Activated naive CD8-positive, alpha-beta T cell treated with anti-CD3 and anti-CD28 coated beads, Interleukin-2, amount 50 U/mL, for 16 hours (primary cell): ENCODE measurements at places on chromosomes 7 and 10.

- DNase-seq: no peak
Observed at GRCh38 chr10:10208196-10208595, 809.5 kb upstream of the CELF2 start.

GRCh38 chr10:59896191-59896590 lies 10.2 kb downstream of the CCDC6 start:
- DNase-seq: no peak

DNA sequence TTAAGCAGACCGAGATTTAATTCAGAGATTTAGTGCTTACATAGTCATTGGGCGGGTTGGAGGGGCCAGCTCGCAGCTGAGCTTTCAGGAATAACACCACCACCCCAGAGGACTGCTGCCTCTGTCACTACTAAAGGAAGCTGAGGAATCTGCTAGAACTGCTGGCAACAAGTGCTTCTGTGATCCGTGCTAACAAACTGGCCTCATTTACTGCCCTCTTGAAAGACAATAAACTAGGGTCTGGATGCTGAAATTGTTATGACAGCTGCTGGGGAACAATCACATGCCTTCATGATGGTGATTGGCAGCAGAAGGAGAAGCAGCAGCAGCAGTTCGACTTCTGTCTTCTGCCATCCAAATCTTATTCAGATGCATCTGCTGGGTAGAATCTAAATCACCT lies 285.5 kb upstream of the TAC1 start:
- DNase-seq: no peak

GRCh38 chr7:36137258-36137657 lies 15.8 kb upstream of the EEPD1 start:
- no peak for DNase-seq

DNA sequence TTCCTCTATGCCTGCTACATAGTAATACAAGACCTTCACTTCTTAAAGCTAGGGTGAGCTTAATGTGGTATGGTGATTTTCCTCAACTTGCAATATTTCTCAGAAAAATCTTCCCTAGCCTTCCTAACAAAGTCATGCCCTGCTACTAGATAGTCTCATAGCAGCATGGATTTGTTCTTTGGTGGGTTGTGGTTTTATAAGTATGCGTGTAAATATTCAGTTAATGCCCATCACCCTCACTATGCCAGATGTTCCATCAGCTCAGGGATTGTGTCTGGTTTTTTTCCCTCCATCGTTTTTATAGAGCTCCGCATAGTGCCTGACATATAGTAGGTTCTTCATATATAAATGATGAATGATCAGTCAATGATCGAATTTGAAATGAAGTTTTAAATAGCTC lies 182.8 kb downstream of the CREB5 start:
- DNase-seq: no peak

GRCh38 chr7:158317238-158318205 lies 270.1 kb downstream of the PTPRN2 start:
- DNase-seq: no peak

- no peak for DNase-seq
Observed at GRCh38 chr10:3747248-3747960, 37.6 kb downstream of the KLF6 start.

- no peak for DNase-seq
Observed at GRCh38 chr10:69869291-69869961, 67.7 kb downstream of the COL13A1 start.

GRCh38 chr10:11245510-11245909 lies 227.8 kb downstream of the CELF2 start:
- no peak for DNase-seq

GRCh38 chr7:29641651-29642050 lies 78.0 kb downstream of the PRR15 start:
- no peak for DNase-seq

DNA sequence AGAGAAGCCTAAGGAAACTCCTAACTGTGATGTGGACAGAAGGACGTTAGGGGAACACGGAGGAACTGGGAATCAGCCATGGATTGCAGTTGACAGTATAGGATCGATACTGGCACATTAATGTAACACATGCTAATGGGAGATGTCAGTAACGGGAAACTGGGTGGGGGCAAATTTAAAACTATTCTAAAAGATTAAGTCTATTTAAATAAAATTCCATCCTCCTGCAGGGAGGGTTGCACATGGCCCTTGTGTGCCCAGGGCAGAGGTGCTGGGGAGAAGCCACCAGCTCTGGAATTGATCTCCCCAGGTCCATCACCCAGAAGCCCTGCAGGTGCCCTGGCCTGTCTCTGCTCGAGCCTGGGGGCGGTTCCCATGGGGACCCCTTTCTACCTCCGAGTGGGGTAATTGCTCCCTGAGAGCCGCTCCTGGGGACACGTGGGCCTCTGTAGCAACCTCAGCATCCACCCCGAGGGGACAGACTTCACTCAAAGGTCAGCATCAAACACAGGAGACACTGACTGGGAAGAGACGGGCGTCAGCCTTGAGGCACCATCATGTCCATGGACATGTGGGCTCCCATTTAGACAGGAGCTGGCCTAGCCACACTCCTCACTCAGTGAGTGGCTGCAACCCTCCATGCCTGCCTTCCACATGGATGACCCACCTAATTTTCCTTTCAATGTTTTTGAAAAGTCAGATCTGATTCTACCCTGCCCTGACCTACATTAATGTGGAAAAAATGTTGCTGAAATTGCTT lies 21.1 kb downstream of the SCART1 start:
- no peak for DNase-seq

GRCh38 chr7:1225441-1226185 lies 7.1 kb upstream of the UNCX start:
- DNase-seq: no peak

DNA sequence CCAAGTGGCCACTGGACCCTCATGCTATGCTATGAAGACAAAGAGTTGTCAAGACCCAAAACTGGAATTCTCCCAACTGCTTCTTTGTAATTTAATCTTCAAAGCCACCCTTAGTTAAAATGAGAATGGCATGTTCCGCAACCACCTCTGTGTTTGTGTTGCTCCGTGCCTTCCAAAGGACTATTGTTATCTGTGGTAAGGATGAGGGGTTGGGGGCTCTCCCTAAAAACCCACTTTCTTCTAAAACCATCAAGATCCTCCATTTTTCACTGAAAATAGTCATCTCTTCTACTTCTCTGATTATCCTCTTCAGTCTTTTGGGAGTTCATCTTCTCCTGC lies 222.1 kb upstream of the AOAH start:
- no peak for DNase-seq
